Left lung (tissue), 14 donors: ENCODE measurements at places on chromosomes 2 and 18.
A peak's percentile ranks its signal among the peaks of the same experiment; 100 is the strongest.

- DNase-seq, result no peak
These were observed 21.9 kb upstream of the MTERF4 start for GRCh38 chr2:241123816-241124536.

DNA sequence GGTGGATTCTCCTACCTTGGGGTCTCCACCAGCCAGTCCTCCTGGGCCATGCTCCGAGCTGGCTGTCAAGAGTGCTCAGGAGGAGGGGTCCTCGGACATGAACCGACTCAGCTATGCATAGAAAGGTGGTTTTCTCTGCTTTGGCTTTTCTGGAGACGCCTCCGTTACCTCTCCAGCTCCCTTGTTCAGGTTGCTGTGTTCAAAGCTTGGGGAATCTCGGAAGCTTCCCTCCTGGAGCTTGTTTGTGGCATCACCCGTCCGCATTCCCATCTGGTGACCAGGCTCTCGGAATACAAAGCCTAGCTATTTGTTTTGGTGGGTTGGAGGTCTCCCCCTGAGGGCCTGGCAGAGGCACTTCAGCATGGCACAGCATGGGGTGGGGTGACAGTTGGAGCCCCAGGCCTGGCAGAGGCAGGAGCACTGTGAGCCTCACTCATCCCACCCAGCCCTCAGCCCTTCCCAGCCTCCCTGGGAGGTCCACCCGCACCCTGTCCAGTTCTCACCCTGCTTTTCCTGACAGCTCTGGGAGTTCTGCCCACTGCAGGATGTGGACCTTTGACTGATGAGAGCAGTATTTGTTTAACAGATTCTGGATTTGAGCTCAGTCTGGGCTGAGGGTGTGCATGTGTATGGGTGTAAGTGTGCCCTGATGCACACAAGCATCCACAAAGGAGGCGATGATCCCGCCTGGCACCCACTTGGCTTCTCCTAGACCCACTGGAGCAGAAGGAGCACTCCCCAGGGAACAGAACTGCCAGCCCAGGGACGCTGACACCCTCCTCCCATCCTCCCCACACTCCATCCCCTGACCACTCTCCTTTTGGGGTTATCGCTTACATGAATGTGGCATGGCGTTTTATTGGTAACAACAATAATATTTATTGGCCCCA lies 107.3 kb upstream of the HS6ST1 start:
- DNase-seq, result peak; percentile 85

DNA sequence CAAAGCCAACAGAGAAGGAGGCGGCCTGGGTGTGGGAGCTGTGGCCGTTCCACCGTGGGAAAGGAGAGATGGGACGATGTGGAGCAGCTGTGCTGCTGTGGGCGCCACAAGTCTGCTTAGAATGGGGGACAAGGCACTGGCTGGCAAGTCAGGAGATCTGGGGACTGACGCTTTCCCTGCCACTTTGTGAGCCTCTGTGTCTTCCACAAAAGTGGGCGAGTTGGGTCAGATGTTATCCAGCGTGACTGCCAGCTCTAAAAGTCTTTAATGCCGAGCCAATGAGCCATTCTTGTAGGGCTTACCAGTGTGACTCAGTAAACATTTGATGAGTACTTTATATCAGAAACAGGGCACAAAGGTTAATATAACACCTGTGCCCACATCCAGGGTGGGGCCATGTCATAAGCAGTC lies 113.6 kb upstream of the MGAT5 start:
- no peak for DNase-seq

GRCh38 chr2:232568161-232568560 lies 17.7 kb downstream of the EIF4E2 start:
- no peak for DNase-seq

DNA sequence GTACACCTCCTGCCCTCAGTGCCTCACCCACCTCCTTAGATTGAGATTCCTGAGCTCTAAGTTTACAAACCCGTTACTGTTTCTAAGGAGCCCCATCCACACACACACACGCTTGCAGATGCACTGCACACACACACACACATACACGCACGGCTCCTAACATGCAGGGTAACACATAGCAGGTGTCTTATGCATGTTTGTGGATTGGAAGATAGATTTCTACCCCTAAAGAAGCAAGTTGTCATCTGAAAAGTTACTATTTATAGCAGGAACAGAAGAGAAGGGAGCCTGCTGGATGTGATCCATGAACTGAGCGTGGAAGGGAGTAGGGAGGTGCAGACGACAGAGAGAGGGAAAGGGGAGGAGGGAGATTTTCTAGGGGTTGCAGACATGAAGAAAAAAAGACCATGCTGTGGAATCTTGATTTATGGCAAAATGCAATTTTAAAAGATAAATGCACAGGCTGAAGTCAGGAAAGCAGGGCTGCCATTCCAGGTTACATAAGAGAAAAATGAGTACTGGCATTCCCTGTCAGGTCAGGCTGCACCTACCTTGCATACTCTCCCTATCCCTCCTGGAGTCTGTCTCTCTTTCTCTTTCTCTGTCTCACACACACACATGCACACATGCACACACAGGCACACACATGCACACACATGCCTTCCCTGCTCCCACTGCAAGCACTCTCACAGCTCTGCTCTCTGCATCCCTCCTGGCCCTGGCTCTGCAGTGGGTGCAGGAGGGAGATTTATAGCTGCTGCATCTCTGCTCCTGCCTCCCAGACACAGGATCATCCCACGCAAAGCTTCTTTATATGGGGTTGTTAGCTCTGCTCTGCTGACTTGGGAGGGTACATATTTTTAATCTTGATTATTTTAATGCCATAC lies 192.6 kb upstream of the MYT1L start:
- peak; percentile 10 for DNase-seq

GRCh38 chr2:176490061-176490861 lies 221.0 kb downstream of the MTX2 start:
- DNase-seq, result peak; percentile 35

GRCh38 chr2:219165058-219165911 lies 4.5 kb downstream of the SLC23A3 start:
- DNase-seq, result no peak

- DNase-seq, result no peak
These were observed 1.1 kb downstream of the NCKAP1 start for GRCh38 chr2:183037074-183037552.

DNA sequence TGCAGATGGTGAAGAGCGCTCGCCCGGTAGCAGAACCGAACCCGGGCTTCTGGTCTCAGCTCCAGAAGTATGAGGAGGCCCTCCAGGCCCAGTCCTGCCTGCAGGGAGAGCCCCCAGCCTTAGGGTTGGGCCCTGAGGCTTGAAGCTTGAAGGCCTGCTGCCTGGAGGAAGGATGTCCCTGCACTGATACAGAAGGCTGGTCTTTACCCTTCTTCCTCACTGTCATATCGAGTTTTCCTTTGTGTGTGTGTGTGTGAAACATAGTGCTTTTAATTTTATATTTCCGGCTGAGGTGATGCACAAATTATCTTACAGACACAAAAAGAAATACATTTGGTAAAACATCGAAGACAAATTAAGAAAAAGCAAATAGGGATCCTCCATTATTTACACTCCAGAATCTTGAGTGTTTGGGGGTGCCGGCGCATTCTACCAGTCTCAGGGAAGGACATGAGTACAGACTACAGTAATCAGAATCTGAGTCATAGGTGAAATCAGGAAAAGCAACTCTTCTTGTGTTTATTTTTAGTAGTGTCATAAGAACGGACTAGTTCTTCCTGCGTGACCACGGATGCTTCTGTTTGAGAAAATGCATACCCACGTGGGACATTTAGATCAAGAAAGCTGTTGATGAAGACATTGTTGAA lies 1.3 kb downstream of the DUSP28 start:
- peak; percentile 46 for DNase-seq

GRCh38 chr18:9516437-9517064 lies 41.2 kb downstream of the RALBP1 start:
- DNase-seq, result no peak
